Amniotic epithelial cell (primary cell): ENCODE measurements at places on chromosomes 7 and 10.
A peak's percentile ranks its signal among the peaks of the same experiment; 100 is the strongest.

- no peak for DNase-seq
Observed at GRCh38 chr7:134897936-134898335, 88.4 kb upstream of the AGBL3 start.

DNA sequence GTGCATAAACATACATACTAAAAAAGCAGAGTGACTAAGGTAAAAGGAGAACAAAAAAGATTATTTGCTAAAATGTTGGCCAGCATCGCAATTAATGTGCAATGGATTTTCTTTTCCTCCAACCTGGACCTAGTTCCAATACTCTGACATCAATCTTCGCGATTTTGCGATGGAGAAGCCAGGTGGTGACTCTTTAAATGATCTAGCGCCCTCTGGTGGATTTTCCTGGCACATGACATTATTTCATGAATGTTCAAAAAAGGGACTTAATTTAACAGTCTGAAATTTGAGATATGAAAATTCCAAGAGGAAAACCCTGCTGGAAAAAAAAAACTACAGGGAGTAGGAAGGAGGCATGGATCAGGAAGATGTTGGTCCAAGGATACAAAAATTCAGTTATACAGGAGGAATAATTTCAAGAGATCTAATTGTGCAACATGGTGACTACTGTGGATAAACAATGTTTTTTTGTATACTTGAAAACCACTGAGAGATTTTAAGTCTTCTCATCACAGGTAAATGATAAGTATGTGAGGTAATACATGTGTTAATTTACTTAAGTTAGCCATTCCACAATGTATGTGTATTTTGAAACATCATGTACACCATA lies 4.3 kb upstream of the KCNMA1 start:
- peak; percentile 70 for DNase-seq

DNA sequence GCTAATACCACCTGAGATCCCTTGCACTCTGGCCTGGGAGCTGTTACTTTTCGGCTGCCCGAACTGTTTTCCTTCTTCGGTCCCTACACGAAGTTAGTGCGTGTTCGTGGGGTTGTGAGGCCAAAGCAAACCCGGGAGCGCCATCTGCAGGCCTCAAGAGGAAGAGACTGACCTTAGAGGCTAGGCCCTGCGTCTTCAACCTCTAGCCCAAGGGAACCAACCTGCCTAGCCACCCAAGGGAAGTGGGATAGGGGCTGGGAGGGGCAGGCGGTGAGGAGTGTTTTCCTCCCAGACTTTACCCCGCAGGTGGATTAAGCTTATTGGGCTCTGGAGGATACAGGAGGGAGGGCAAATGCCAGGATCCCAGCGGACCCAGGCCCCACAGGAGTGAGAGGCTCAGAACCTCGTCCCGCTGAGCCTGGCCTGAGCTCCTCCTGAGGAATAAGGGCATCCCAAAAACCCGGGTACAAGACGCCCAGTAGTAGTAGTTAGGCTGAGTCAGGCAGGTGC lies 1.7 kb upstream of the PAX2 start:
- DNase-seq = peak; percentile 68

DNA sequence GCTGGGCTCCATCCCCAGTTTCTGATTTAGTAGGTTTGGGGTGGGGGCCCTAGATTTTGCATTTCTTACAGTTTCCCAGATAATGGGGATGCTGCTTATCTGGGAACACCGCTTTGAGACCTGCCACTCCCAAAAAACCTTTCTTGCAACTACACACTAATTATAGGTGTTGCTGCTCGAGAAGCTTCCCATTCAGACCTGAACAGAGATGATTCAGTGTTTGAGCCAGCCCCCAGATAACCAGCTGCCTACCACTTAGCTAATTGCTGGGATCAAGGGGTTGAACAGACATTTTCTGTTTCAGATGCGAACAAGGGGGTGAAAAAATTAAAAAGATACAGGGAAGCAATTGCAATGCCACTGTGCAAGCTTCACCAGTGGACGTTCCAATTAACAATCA lies 448.5 kb downstream of the KCNMA1 start:
- no peak for DNase-seq

DNA sequence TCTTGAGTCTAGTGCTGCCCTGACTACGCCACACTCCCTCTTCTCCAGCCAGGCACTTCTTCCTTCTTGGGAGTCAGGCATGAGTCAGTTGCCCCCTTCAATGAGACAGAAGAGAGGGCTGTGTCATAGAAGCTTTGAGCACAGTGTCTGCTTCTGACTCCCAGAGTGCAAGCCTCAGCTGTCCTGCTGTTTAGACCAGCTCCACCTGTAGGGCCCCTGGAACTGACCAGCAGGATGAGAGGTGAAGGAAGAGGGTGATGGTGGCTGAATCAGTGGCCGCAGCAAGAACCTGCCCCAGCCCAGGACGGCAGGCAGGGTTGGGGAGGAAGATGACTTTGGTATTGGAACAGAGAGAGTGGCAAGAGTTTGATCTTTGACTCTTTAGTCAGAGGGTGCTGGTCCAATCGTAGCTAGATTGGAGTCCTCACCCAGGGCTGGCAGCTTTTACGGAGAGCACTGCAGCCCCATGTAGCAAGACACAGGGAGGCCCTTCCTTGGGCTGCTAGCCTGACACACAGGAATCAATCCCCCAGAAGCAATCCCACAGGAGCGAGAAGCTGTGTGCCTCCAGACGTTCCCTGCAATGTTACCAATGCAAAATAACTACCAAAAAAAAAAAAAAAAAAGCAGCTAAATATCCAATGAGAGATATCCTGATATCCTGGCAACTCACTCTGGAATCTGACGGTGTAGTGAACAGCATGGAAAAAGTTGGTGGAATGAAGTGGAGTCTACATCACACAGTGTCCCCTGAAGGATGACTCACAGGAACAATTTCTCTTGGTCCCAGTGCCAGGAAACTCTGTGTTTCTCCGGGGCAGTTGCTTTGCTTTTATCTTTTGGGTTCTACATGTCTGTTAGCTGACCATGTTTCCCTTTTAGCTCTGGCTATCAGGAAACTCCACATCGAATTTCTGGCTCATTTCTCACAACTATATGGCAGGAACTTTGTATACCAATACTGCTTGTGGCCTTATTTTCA lies 6.9 kb downstream of the C10orf62 start:
- peak; percentile 61 for DNase-seq
